Stimulated activated CD4-positive, alpha-beta T cell treated with anti-CD3 and anti-CD28 coated beads, TNF-alpha, amount 100 ng/mL, for 1 hour (primary cell): ENCODE measurements at places on chromosomes 4 and X.
A peak's percentile ranks its signal among the peaks of the same experiment; 100 is the strongest.

DNA sequence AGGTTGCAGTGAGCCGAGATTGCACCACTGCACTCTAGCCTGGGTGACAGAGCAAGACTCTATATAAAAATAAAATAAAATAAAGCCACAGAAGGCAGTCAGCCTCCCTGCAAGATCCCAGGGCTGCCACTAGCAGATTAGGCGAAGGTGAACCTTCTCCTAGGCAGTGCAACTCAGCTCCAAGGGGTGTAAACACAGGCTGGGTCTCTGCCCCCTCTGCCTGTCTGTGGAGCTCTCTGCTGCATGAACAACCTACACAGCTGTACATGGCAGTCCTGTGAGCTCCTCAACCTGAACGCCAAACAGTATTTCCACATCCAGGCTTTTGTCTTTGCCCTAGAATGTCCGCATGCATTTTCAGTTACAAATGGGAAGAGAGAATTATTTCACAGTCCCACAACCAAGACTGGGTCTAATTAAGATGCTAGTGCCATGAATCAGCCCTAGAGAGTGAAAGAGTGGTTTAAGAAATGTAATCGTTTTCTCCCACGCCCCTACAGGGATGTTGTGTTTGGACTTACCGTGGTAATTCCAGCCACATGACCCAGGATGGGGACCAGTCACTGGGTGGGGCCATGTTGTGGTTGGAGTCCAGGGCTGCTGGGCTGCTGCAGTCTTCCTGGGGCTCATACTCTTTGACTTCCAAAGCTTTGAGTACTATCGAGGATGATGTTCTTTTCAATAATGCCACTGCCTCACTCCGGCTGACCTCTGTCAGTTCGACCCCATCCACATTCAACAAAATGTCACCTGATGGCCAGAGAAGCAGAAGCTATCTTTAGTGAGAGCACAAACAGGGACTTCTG is 99.0 kb downstream of the FIP1L1 start:
- DNase-seq: no peak

GRCh38 chrX:16970977-16971376 is 24.5 kb downstream of the REPS2 start:
- no peak for DNase-seq

- DNase-seq: no peak
These were observed 40.5 kb upstream of the HSD17B10 start for GRCh38 chrX:53474707-53475106.

DNA sequence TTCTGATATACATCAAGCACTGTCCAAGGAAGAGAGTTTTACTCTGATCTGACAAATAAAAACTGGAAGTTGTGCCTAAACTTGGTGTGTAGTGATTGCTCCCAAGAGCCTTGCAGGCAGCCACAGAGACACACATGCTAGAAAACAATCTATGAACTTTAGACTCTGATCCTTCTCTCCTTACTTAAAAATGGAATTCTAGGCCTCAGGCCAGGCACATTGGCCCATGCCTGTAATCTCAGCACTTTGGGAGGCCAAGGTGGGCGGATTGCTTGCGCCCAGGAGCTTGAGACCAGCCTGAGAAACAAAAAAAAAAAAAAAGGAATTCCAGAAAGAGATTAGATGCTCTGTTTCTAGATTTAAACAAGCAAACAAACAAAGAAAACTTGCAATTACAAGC is 45.6 kb upstream of the S100G start:
- no peak for DNase-seq

- no peak for DNase-seq
These were observed 7.9 kb downstream of the FRMD7 start for GRCh38 chrX:132119821-132120515.

GRCh38 chr4:78186597-78187543 is 129.7 kb downstream of the FRAS1 start:
- no peak for DNase-seq

DNA sequence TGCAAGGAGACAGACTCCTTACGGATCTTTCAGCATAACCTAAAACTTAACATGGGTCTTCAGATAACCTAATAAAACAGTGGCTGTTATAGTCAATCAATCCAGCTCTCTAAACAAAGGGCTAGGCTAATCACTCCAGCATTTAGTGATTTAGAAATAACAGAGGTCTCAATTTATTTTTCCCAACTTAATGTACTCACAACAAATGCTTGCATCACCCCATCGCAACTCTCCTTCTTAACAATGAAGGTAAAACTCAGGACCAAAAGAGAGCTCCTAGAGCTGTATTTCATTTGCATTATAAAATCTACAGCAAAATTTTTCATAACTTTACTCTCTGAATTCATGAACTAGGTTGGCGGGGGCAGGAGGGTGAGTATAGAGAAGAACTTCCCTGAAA is 1.1 kb downstream of the LIN54 start:
- no peak for DNase-seq

- no peak for DNase-seq
These were observed 25.4 kb upstream of the TBC1D9 start for GRCh38 chr4:140781596-140781995.

DNA sequence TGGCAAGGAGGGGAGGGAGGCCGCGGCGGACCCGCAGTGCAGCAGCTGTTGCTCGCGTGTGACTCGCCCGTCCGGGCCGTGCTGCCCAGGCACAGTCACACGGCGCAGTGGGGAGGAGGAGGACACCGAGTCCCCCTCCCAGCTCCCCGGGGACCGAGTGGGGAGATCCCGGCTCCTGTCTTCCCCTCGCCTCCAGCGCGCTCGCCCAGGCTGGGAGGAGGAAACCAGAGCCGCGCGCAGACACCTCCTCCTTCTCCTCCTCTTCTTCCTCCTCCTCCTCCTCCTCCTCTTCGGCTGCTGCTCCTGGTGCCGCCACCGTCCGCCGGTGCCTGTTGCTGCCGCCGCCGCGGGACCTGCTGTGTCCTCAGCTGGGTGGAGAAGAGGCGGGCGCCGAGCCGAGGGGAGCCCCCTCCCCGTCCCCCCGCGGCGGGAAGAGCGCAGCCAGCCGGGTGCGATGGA is at the start of gene TBC1D1:
Gene TBC1D1 (plus strand): TSS at position 284 of the 459 bp plus-strand sequence. CDS start 11,012 bp downstream, outside the sequence.
- peak; percentile 24 for DNase-seq

GRCh38 chr4:40418430-40419230 is 83.5 kb downstream of the CHRNA9 start:
- no peak for DNase-seq

DNA sequence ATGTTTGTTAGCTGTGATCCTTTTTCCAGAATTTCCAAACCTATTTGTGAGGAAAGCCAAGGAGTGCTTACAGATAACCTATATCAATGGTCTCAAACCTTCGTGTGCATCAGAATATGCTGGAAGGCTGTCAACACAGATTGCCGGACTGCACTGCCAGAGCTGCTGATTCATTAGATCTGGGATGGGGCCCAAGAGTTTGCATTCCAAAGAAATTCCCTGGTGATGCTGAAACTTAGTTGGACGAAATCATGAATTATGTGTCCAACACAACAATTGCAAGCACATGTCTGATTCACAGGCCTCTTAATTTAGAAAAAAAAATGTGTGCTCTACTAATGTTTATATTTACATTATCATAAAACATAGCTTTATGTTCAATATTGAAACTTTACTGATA is 544.0 kb upstream of the AMOT start:
- no peak for DNase-seq

DNA sequence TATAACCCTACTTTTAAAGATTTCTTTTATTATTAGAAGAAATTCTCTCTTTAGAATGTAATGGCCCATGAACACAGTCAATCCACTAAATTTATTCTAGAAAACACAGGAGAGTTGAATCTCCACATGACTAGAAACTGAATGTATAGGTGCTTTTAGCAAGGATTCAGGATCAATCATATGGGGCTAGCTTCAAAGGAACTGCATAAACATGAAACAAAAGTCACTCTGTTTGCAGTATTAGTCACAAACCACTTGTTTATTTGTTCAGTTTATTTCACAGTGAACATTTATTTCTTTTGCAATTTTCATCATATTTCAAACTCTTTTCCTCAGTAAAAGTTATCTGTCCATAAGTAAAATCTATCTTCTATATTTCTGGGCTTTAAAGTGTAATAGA is 1604.6 kb downstream of the PCDH18 start:
- DNase-seq: no peak
